Activated effector memory CD4-positive, alpha-beta T cell treated with Interleukin-2 at 50 U/mL for 16 hours (primary cell): ENCODE measurements at places on chromosomes 7 and 10.

GRCh38 chr7:38178695-38179344 lies 775 bp downstream of the STARD3NL start:
- DNase-seq, result no peak

GRCh38 chr10:79191951-79192676 lies 123.3 kb downstream of the ZMIZ1 start:
- no peak for DNase-seq

- DNase-seq, result no peak
These were observed 15.7 kb downstream of the SEPTIN7 start for GRCh38 chr7:35816514-35816913.

DNA sequence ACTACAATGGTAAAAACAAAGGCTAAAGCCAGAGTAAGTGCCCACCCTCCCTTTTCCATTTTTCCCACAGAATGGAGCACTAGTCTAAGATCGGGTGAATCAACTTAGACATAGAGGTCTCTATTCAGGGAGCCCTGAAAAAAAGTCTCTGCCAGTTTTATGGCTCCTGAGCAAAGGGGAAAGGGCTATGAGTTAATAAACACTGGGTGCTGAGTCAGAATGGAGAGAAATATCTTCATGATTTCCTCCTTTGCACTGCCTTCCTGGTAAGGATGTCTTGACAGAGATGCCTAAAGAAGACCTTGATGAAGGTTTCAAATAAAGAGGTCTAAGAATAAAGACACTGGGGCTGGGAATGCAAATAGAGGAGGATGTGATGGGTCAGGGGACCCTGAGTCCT lies 607.4 kb upstream of the MBL2 start:
- no peak for DNase-seq

DNA sequence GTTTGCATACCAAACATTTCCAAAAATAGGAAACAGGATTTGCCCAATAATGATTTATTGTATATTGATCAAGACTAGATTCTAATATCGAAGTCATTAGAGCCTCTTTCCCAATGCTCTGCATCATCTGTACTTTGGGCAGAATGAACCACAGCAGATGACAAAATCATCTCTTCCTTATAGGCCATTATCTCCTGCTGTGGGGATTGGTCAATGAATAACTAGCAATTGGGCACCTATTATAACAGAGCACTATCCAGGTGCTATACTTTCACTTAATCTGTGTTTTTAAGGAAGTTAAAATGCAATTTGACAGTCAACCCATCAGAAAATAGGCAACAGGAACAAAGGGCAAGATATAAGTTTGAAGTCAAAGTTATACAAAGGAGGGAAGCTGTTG lies 290.3 kb downstream of the AHR start:
- DNase-seq, result no peak

GRCh38 chr7:39367943-39368342 lies 198.3 kb upstream of the YAE1 start:
- DNase-seq, result no peak

- DNase-seq, result no peak
These were observed 5.5 kb upstream of the MDFIC start for GRCh38 chr7:114916261-114916892.

DNA sequence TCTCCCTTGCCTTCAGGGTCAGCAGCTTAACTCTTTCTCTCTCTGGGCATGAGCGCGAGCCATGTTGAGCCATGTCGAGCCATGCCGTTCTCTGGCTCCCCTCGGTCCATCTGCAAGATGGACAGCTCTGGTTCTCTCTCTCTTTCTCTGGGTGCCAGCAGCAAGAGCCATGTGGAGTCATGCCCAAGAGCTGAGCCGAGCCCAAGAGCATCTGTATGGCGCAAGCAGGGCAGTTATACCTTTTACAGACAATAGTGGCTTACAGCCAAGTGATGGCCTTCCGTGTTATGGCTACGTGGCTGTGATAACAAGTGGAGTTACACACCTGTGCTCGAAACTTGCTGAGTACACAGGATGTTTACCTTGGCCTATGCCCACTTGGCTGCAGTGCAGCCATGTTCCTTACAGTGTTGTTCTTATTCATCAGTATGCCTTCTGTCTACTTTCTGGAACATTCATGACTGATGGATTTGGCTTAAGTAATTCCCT lies 327.7 kb downstream of the GLRX3 start:
- DNase-seq, result no peak

- no peak for DNase-seq
These were observed 92.2 kb upstream of the PDCD4 start for GRCh38 chr10:110779489-110779888.

- DNase-seq, result no peak
These were observed 30.4 kb downstream of the PDLIM1 start for GRCh38 chr10:95260397-95260881.

GRCh38 chr10:93461109-93461806 lies 20.9 kb downstream of the MYOF start:
- DNase-seq, result no peak

DNA sequence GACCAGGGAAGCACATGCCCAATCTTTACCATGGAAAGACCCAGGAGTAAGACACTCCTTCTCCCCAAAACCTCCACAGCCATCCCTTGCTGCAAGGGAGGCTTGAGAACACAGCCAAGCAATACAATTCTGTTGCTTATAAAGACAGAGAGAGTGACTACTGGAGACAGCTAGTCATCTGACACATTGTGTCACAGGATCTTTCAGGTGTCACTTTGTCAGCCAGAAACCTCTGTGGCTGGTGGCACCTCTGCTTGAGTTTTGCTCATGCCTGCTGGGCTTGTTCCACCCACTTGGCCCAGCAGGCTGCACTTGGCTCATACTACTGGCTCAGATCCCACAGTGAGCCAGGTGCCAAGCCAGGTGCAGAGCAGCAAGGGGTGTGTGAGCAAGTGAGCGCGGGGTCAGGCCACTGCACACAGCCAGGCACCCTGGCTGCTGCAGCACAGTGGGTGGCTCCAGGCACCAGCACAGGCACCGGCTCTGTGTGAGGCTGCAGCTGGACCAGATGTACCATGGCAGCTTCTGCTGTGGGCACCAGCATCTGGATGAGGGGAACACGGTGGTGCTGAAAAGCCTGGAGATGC lies 12.4 kb upstream of the PRLHR start:
- DNase-seq, result no peak

DNA sequence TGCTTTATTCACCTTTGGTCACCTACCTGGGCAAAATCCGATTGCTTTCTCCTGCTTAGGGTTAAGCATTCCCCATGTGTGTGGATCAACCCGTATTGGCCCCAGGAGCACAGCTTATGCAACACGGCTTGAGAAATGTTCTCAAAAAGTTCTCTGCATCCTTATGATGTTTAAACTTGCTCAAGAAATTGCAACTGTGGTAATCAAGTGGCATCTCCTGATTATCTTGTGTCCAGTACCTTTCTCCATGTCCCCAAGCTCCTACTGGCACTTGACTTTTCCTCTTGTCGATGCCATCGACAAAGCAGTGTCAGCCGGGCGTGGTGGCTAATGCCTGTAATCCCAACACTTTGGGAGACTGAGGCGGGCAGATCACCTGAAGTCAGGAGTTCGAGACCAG lies 4.7 kb upstream of the PKD2L1 start:
- no peak for DNase-seq

DNA sequence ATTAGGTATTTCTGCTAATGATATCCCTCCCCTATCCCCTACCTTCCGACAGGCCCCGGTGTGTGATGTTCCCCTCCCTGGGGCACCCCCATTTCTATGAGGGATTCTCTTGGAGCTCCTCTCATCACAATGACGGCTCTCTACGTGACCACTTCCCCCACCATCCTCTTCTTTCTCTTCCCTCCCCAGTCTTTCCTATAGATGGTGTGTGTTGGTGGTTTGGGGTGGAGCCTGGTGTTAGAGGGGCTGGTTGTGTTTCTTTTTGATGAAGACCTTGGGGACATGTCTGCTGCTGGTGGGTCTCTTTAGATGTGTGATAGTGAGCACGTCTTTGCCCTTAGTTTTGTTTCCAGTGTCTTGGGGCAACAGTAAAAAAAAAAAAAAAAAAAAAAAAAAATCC lies 28.6 kb downstream of the RPS24 start:
- no peak for DNase-seq

DNA sequence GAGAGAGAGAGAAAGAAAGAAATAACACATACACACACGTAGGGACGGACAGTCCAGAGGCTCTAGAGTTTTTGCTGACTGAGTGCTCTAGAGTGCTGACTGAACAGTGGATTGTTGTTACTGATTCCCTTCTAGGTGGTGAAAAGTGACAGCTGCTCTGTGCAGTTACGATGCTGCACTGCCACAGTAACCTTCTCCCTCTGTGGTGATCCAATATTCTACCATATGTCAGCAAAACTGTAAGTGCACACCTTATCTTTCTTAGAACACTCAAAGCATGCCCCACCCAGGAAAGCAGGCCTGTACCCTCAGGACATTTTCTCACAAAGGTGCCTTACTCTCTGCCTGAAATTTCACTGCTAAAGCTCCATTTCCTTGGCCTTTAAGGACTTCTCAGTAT lies 1023.5 kb downstream of the TYW1 start:
- no peak for DNase-seq

- peak; percentile 37 for DNase-seq
These were observed 63.5 kb downstream of the ABCC2 start for GRCh38 chr10:99845837-99846382.

- no peak for DNase-seq
These were observed 5.1 kb downstream of the PHYH start for GRCh38 chr10:13294784-13295183.

DNA sequence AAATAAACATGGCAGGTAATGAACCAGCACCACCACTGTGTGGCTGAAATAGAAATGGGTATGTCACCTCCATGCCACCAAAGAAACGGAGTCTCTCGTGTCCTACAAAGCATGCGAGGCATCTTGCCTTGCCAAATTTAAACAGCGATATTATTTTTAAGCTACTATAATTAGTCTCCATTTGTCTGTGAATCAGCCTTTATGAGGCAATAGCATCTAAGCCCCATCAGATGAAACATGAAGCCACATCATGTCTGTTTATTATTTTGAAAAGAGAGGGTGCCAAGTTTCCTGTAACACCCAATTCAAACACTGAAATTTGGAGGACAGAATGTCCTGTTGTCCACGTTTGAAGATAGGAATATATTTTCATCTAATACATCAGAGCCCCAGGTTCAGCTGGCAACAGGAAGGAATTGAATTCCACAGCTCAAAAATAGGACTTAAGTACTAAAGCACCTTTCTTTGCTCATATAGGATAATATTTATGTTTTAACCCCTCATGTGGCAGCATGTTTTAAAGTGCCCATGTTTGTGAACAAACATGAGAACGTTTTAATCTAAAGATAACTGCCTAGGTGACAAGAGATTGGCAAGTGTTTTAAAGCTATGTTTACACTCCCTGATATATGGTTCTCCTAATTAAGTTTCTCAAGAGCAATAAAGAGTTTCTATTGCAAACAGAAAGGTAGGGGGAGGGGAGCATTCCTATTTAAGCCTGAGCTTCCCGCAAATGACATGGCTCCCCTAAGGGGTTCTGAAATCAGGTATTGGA lies 86.8 kb downstream of the SORBS1 start:
- no peak for DNase-seq

DNA sequence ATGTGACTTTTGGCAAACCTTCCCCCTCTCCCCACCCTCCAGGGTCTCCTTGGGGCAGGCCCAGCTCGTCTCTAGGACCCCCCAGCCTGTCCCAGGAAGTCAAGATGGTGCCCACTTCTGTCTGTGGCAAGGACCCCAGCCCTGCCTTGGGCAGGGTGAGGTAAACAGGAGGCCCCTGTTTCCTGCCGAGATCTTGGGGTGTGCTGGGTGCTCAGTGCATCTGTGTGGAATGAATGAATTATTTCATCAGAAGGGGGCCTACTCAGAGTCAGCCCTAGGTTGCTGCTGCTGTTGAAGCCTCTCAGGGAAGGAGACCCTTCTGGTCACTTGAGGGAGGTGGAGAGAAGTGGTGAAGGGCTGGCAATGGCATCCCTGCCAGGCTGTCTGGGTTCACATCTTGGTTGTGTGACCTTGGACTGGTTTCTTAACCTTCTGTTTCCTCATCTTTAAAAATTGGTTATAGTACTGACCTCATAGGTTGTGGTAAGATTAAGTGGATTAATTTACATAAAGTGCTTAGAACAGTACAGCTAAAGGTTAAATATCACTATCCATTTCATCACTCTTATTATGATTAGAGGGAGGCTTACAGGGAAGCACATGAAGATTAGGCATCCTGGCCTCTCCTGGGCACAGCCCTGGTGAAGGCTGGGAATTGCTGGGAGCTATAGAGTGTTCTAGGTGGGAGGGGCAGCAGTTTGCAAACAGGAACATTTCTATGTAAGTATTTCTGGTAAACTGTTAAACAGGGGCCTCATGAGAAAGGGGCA lies 67.7 kb downstream of the ZMIZ1 start:
- DNase-seq, result no peak
